CD4-positive, alpha-beta T cell (primary cell): ENCODE measurements at places on chromosomes 16 and 17.

DNA sequence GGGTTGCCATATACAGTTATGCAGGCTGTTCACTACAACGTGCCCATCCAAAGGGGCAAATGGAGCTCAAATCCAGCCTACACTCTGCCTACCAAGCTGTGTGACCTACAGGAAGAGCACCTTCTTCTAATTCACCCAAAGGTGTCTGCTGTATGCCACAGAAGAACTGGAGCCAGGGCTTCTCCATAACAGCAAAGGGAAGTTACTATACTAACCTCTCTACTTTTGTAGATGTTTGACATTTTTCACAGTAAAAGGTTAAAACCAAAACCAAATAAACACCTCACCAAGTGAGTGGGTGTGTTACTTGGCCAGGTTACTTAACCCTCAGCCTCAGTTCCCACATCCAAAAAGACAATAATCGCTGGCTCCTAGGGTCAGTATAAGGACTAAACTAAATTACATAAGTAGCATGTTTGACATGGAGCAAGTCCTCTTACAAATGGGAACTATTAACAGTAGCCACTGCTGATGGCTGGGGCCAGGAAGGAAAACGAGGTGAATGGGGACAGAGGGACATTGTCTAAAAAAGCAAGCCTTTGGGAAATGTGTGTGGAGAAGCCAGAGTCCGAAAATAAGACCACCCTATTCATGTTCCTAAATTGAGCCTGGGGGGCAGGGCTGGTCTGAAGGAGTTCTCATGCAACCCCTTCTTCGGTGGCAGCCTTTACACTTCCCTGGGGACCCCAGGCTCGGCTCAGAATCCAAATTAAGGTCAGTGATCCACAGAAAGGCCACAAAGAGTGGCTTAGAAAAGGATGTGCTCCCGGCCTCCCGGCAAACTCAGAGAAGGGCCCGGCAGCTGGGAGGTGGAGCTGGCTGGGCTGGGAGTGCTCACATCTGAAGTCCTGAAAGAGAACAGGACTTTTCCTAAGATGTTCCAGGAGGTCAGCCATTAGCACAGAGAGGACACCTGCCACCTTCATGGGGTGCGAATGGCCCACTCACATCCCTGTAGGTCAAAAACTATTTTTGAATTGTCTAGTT is 13.5 kb downstream of the CUEDC1 start:
- no peak for DNase-seq

DNA sequence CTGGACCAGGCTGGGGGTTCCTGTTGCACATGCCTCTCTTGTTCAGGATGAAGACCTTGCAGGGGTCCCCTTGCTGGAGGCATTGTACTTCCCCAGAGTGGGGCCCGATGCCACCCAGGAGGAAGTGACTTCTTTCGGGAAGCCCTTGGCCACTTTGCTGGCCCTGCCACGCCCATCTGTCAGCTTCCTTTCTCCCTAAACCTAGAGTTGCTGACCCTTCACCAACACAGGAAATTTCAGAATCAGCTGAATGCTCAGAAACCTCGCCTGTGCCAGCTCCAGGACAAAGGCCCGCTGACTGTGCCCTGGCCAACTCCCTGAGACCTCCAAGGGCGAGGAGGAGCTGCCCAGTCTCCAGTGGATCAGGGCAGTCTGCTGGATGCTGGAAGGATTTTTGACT is 26.7 kb downstream of the WNT9B start:
- DNase-seq = no peak

GRCh38 chr16:14148016-14148415 is 76.9 kb downstream of the MRTFB start:
- no peak for DNase-seq

GRCh38 chr17:16273929-16274339 is 56.9 kb downstream of the PIGL start:
- no peak for DNase-seq
